ENCODE measurements at places on chromosomes 11 and 22.
A peak's percentile ranks its signal among the peaks of the same experiment; 100 is the strongest.

GRCh38 chr11:64745521-64746328, 1.8 kb upstream of the RASGRP2 start:
- peak; percentile 45 for DNase-seq

- no peak for DNase-seq
Measured at GRCh38 chr22:17085277-17086181, 729 bp downstream of the IL17RA start.

DNA sequence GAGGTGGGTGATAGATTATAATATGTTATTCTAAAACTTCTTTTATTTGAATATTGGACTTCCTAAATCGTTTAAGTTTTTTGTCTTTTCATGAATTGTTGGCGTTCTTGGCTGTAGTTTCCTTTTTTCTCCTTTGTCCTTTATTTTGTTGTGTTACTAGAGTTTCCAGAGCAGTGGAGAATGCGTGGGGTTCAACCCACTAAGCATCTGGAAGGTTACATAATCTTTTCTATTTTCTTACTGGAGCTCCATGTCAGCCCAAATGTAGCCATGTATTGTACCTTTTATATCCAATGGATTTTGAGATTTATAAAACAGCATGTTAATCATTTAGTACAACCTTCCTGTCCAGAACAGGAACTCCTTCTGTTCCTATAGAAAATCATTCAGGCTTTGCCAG, 63.2 kb downstream of the PPP6R3 start:
- DNase-seq: no peak

- DNase-seq: no peak
Measured at GRCh38 chr11:210122-210802, 2.8 kb downstream of the RIC8A start.

DNA sequence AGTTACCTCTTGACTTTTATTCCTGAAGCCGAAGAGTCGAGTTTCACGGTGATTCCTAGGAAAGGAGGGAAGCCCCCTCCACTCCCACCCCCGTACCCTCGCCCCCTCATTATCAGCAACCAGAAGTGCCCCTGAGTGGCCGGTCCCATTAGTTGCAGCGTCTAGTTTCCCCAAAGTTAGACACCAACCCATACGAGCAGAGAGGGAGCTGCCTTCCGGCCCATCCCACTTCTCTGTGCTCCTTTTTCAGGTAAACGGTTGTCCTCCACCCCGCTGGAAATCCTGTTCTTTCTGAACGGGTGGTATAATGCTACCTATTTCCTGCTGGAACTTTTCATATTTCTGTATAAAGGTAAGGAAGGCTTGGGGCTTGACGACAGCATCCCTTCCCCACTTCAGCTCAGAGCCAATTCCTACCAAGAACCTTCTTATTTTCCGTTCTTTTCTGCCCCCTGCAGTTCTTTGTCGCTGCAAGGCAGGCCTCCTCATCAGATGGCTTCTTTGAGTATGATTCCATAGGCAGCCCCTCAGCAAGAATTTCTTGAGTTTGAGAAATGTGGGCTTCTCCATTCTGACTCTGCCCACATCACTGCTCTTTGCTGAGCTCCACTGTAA, 701 bp downstream of the TMEM216 start:
- DNase-seq: no peak

DNA sequence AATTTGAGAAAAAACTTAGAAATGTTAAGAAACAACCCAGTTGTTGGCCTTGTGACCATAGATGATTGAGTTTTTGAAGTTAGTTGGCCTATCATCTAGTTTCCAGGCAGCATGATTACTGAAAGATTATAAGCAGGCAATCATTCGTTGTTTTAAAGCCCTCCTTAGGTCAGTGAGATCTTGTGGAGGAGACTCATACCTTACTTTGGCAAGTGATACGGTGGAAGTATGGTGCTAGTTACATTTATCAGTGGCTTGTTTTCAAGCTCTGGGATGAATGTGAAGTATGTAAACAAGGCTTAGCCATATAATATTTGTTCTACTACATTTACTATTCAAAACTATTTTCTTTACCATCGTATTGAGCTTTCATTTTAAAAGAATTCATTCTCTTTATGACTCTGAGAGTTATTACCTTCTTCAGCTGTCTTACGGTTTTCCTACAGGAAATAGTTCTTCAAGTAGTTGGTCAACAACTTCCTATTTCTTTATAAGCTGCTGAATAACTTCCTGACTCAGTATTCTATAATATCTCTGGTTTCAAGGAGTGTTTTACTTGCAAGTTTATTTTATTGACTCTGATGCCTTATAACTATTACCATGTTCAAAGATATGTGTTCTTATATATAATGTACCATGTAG, 7.3 kb downstream of the YAP1 start:
- DNase-seq: no peak

DNA sequence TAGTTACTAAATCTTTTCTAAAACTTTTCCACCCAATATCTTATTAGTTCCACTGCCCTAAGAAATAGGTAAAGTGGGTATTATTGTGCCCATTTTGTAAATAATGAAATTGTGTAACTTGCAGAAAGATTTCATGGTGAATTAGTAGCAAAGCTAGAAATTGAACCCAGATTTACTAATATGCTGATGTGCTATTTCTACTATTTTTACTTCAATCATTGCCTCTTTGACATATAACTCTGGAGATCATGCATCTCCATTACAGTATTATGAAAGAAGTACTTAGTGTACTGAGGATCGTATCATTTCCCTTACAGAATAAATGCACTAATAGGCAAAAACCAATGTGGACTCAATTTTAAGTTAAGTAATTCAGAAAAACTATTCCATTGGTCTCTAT, 119.0 kb downstream of the CSTPP1 start:
- no peak for DNase-seq

- no peak for DNase-seq
Measured at GRCh38 chr11:122656631-122657101, 1.1 kb downstream of the UBASH3B start.

GRCh38 chr11:132721526-132721925, 810.8 kb downstream of the OPCML start:
- DNase-seq: no peak

DNA sequence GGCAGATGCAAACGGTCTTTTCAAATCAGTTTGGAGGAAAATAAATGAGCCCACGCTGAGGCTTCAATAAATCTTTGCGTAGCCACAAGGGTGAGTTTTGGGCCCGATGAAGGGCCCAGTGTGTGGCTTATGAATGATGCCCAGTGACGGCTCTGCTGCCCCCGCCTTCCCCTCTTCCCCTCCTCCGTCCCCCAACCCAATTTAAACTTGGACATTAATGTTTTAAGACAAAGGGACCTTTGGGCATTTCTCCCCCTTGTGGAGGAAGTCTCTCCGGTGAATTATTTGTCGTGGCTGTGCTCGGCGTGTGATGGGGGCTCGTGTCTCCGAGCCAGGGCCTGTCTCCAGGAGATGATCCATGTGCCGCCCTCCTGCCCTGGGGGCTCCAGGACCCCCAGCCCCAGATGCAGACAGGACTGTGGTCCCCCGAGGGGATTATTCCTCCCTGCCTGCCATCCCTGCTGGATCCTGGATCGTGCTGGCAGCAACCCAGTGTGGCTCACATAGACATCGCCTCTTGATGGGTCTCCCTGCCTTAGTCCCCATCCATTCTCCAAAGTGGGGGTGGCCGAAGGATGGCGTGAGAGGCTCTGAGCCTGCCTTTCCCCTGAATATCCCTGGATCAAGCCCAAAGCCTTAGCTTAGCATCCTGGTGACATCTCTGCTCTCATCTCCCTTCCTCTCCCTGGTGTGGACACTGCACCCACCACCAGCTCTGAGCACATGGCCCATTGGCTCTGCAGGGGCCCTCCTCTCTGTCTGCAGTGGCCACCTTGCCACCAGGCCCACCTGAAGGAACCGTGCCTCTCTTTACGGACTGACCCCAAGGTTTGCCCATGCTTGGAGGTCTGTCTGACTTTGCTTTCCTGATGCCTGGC, 56.4 kb downstream of the SMIM38 start:
- DNase-seq: no peak

DNA sequence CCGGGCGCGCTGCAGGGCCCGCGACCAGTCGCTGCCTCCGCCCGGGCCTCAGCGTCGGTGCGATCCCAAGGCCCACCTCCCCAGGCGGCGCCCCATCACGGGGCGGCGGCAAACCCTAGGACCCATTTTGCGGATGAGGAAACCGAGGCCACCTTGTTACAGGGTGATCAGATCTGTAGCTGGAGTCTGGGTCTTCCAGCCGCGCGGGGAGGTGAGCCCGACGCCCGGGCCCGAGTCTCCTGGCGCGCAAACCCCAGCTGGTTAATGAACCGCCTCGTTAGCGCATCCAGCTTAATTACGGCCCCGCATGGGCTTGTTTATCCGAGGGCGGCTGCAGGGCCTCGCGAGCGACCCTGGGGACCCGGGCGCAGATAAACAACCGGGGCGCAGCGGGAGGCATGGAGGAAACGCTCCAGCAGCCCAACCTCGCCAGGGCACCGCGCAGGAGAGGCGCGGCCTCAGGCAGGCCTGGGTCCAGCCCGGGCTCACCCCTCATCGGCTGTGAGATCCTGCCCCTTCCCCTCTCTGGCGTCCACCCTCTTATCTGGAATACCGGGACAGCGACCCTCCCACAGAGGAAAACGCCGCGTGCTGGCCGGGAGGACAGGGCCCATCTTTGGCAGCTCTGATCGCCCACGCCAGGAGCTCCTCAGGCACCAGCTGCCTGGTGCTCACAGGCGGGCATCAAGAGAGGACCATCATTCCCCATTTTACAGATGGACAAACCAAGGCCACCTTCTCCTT, 14.7 kb downstream of the OTUB1 start:
- DNase-seq: no peak

- no peak for DNase-seq
Measured at GRCh38 chr22:29882716-29883044, 294 bp upstream of the MTMR3 start.

GRCh38 chr11:75593286-75593915, 31.3 kb downstream of the SERPINH1 start:
- DNase-seq: no peak

- DNase-seq: no peak
Measured at GRCh38 chr11:61778357-61778886, 14.0 kb downstream of the TMEM258 start.

- DNase-seq: no peak
Measured at GRCh38 chr22:43315687-43316217, 27.4 kb downstream of the SCUBE1 start.

DNA sequence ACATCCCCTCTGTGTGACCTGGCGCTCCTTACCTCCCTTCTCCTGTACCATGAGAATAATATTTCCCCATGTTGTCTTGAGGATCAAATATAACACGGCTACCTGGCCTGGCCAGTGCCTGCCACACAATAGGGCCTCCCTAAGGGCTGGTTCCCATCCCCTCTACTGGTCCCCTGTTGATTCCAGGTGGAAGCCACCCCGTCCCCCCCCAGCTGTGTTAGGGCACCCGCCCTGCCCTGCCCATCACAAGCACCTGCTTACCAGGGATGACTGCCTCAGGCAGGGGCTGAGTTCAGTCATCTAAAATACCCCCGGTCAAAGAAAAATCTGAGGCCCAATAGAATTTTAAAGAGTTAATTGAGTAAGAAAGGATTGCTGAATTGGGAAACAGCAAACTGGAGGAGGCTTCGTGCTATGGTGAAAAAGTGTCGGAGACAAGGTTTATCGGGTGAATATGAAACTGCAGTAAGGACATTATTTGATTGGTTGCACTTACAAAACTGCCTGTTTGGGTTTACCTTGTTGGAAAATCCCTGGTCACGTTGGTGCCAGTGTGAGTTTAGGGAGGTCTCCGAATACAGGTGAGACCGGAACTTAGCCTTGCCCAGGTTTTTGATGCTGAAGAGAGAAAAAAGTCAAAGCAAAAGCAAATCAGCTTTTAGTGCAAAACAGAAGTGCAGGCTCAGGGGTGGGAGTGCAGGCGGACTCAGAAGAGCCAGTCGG, 5.2 kb downstream of the APOL1 start:
- no peak for DNase-seq

DNA sequence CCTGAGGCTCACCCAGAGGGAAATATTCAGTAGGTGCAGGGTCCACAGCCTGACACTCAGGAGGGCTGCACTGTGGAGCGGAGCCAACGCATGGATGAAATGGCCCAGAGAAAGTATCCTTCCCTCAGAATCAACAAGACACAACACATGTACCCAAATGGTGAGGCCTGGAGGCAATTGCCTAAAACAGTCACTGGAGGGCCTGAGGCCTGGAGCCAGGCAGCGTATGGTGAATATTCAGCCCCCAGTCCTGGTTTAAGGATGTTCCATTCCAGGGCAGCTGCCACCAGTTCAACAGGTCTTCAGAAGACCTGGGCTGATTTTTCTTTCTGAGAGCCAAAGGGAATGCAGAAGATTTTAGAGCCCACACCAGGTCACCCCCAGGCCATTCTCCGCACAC, 264.8 kb downstream of the INSC start:
- DNase-seq: no peak

GRCh38 chr11:121356357-121356756, 63.8 kb downstream of the SC5D start:
- DNase-seq: no peak

- DNase-seq: no peak
Measured at GRCh38 chr11:36702330-36703054, 104.5 kb upstream of the RAG2 start.

DNA sequence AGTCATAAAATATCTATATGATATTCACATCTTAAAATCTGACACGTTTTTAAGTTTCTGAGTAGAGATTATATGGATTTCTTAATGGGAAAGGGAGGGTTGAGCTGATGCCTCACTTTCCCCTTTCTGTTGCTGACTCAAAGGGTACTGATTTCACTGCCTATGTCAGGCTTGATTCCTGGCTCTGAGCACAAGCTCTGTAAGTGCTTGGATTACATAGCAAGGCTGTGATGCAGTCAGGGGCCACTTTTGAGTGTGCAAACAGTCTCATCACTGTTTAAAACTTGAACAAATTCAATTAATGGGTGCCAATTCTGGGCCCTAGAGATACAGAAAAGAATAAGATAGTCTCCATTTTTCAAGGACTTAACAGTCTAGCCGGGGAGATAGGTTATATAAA, 14.4 kb downstream of the ATXN10 start:
- no peak for DNase-seq

DNA sequence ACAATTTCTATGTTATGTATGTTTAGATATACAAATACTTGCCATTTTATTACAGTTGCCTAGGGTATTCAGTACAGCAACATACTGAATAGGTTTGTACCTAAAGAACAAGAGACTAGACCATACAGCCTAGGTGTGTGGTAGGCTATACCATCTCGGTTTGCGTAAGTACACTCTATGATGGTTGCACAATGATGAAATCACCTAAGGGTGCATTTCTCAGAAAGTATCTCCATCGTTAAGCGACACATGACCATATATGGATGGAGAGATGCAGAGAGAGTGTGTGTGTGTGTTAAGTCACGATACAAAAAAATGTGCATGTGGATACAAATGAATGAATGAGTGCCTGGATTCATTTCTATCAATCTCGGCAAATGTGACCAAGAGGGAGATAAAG, 37.7 kb downstream of the NARS2 start:
- no peak for DNase-seq

GRCh38 chr11:129208863-129209262, 16.7 kb upstream of the ARHGAP32 start:
- DNase-seq: no peak

- DNase-seq: no peak
Measured at GRCh38 chr11:69978841-69979614, 99.1 kb upstream of the ANO1 start.

Measured in stimulated activated CD4-positive, alpha-beta T cell treated with anti-CD3 and anti-CD28 coated beads, Interleukin-15, amount 100 ng/mL, for 1 hour (primary cell).